ENCODE measurements at places on chromosomes 1 and 21. TPM values are rescaled to one million over a fixed set of nuclear protein-coding genes. Genes with fewer than 3 reads are reported as not detected.

DNA sequence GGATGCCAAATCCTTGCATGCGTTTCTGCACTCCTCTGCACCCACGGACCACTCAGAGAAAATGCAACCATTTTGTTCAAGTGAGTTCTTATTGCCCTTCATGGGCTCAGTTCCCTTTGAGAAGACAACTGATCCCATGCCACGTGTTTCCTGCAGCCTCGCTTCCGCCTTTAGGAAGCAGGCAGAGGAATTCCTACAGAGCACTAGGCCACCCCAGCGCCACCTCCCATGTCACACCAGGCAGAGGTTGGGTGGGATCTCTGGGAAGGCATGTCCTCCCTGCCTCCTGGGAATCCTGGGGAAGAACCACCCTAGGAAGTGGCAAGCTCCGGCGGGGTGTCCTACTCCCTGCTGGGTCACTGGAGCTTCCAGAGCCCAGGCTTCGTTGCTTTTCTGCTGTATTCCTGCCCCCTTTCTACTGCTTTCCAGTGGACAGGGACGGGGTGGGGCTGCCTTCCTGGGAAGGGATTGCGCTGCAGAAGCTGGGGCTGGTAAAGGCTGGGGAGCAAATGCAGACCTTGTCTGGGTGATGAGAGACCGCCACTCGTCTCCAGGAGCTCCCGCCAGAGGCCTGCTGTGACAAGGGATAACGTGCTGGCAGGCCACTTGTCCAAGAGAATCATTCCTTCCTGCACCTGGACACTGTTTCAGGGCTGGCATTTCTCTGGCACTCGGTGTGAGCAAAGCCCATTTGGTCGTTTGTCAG is 478.2 kb upstream of the VAMP3 start:
- no peak for DNase-seq

- no peak for DNase-seq
Measured at GRCh38 chr1:115837341-115837739, 3.6 kb downstream of the NHLH2 start.

DNA sequence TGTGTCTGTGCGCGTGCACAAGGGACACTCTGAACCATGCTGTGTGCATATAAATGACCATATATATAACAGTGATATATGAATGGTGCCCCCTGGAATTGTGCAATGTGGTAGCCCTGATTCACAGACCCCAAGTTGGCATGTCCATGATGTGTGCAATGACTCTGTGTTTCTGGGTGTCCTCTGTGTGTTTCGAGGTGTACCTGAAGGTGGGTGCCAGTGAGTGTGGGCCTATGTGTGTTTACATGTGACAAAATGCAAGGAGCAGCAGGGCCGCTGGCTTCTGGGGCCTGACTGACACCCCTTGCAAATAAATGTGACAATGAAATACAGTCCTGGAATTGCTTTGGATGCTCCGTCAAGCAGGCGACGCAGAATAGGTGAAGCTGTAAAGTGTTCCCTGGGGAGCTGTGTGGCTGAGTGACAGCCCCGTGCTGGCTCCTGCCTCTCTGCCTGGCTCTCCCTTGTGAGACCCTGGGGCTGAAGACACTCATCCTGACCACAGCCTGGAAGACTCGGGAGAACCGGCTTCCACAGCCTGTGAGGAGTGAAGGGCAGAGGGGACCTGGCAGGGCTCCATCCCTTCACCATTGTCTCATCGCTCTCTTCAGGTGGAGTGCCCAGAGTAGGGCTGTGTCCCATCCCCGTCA is 38.2 kb upstream of the CSF3R start:
- peak; percentile 3 for DNase-seq

DNA sequence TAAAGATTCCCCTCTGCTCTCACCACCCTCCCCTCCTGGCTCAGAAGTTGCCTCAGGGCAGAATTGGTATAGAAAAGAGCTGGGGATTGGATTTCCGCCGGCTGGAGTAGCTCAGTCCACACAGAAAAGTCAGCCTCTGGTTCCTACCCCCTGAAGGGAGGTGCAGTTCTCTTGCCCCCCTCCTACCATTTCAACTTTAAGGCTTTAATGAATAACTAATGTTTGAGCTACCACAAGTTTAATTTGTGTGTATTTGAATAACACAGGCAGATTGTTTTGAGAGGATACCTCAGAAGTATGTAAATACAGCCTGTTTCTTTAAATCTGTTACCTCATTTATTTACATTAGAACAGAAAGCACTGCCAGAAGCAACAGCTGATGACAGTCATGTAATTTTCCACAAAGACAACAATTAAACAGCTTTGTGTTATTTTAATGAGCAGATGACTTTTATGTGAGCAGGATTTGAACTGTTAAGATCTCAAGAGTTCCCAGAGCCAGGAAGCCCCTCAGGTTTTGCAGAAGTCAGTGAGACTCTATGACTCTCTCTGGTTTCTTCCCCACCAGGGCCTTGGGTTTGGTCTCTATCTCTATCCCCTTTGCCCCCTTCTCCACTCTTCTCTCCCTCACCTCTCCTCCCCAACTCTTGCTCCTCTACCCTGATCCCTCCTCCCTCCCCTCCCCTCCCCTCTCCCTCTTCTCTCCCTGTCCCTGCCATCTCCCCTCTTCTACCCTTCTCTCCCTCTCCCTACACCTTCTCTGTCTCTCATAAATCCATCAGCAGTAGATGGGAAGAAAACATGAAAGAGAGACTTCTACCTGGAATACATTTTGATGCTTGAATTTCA is 26.3 kb downstream of the DUSP10 start:
- peak; percentile 65 for DNase-seq

TMCO4 gene
- total RNA-seq, result 326 TPM

OPRD1 gene
- not detected for total RNA-seq

SLC35F3 gene
- total RNA-seq, result not detected

Measured in stomach (tissue), 19 donors.